Stimulated activated CD4-positive, alpha-beta T cell treated with anti-CD3 and anti-CD28 coated beads, Interleukin-15, amount 100 ng/mL, for 48 hours (primary cell): ENCODE measurements at places on chromosomes 4 and X.

DNA sequence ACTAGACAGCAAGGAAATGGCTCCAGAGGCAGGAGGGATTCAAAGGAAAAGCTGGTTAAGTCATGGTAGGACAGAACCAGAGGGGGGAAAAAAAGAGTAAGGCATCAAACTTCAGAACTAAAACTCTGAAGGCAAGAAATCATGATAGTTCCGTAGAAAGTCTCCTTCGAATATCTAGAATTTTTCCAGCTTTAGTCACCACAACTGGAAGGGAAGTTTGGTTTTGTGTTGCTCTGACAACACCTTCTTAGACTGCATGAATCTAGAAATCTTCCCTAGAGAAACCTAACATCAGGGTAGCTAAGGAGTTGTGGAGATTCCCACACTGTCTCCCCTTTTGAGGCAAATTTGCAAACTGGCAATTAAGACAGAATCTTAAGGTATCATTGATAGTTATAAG, 33.7 kb downstream of the AMMECR1 start:
- no peak for DNase-seq

GRCh38 chr4:168981460-168981859, 28.6 kb downstream of the CBR4 start:
- no peak for DNase-seq

- DNase-seq = no peak
These were observed 66.9 kb upstream of the PROM1 start for GRCh38 chr4:16150716-16151115.

- DNase-seq = no peak
These were observed 133.6 kb upstream of the GIMD1 start for GRCh38 chr4:106502106-106502699.

DNA sequence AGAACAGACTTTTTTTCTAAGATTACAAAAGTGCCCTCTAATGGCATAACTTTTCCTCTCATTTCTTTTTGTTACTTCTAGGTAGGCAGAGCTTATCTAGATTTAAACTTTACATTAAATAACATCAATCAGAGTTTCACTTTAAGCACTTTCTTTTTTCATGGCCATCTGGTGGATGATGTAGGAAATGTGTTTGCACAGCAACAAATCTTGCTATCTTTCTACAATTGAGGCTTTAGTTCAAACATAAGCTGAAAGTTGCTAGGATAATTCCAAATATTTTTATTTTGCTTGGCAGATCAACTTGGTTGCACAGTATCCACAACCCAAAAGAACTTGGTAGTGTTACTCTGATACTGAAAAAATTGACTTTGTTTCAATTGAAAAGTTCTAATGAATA, 22.0 kb downstream of the NDNF start:
- DNase-seq = no peak

DNA sequence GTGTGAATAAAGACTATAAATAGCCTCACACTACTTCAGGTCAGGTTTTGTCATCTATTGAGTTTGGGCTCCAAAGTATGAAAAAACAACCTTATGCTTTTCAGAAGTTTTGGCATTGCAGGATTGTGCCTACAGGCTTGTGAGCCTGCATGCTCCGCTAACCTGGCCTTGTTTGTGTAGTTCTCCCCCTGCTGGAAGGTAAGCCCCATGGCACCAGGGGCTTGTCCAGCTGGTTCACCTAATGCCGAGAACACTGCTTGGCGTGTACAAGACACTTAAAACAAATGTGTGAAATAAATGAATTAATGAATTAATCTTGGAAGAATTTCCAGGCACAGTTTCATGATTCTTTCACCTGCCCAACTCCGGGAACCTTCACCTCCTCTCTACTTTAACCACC, 1.8 kb upstream of the HSD17B10 start:
- peak; percentile 59 for DNase-seq
